ENCODE measurements at places on chromosomes 2 and 18.

DNA sequence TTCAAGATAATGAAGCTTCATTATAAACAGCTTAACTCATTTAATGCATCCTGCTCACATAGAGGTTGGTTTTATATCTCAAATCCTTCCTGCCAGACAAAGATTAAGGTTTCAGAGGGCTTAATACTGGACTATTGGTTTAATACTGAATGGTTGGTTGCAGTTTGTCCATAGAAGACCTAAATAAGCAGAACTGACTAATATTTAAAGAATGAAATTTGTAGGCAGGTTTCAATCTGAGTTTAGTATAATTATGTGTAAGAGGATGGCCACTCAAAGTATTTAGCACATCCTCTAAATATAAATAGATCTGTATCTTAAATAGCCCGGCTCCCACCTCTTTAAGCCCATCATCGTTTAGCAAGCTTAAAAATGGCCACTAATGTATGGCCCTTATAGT lies 92.5 kb downstream of the EPB41L5 start:
- no peak for DNase-seq

DNA sequence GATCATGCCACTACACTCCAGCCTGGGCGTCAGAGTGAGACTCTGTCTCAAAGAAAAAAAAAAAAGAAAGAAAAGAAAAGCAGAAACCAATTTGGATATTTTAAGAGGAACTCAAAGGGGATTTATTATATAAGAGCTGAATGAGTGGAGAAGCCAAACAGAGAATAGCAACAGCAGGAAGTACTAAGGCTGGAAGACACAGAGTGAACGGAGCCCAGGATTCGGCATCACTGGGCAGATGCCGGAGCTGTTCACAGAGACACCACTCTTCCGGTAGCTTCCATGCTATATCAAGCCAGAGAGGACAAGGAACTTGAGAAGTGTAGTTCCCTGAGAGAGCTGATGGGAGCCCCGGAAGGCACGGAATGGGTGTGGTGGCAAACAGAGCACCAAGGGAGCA lies 47.0 kb upstream of the CABLES1 start:
- DNase-seq = no peak

DNA sequence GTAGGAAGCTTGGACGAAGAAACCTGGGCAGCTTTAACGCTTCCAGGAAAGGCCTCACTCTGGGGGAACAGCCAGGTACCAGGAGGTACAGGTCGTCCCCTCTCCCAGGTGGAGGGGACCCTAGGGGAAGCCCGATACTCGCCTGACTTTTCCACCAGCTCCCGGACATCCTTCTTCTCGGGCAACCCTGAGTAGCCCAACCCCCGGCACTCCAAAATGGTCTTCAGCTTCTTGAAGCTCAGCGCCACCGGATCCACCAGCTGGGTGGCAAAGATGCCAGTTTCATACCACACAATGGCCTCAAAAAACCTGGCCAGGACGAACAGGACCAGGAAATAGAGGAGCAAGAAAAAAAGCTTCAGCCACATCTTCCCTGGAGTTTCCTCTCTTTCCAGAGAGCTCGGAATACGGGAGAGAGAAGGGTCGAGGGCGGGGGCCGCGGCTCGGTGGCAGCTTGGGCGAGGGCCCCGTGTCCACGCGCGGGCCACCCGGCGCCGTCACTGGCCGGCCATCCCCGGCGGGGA lies 1.1 kb downstream of the RNF103 start:
- peak; percentile 21 for DNase-seq

GRCh38 chr2:50720697-50721315 lies 311.1 kb downstream of the NRXN1 start:
- peak; percentile 54 for DNase-seq

DNA sequence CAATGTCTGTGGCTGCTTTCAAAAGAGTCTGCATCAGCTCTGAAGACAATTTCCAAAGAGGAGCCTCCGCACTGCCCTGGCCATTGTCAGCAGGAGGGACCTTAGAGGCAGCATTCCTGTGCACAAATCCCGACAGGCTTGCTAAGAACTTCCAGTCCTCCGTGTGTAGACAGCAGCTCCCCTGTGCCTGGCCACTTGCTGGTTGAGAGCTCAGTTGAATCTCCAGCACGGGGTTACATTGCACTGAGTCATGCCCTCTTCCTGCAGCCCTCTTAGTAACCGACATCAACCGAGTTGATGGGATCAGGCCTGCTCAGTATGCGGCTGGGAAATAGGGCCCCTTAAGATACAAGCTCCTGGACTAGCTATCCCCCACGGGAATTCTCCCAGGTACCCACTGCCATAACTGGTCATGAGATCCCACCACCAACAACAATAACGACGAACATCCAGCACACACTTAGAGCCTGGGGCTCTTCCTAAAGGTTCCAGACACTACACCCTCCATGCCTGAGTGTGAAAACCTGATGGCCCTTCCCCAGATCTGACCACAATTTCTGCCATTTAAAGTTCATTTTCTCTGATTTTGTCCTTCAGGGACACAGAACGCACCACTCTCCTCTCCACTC lies 12.0 kb downstream of the ATP6V1B1 start:
- DNase-seq = no peak

GRCh38 chr18:5746844-5747243 lies 148.5 kb downstream of the TMEM200C start:
- DNase-seq = peak; percentile 18

DNA sequence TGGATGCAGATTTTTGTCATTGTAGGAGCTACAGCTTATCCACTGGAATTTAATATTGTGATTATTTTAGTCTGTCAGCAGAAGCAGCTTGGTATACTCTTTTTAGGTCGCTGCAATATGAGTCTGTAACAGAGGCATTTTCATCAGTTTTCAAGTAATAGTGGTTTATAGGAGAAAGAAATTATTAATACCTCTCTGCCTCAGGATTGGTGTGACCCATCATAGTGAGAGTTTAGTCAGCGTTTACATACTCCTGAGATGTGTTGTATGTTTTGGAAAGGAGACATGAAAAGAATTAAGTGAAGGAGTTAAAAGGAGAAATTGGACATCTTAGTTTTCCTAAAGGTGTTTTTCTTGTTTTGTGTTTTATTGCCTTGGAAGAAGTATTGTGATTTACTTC lies 189.8 kb downstream of the GULP1 start:
- no peak for DNase-seq

- DNase-seq = no peak
These were observed 2.0 kb upstream of the CHRND start for GRCh38 chr2:232523682-232524597.

DNA sequence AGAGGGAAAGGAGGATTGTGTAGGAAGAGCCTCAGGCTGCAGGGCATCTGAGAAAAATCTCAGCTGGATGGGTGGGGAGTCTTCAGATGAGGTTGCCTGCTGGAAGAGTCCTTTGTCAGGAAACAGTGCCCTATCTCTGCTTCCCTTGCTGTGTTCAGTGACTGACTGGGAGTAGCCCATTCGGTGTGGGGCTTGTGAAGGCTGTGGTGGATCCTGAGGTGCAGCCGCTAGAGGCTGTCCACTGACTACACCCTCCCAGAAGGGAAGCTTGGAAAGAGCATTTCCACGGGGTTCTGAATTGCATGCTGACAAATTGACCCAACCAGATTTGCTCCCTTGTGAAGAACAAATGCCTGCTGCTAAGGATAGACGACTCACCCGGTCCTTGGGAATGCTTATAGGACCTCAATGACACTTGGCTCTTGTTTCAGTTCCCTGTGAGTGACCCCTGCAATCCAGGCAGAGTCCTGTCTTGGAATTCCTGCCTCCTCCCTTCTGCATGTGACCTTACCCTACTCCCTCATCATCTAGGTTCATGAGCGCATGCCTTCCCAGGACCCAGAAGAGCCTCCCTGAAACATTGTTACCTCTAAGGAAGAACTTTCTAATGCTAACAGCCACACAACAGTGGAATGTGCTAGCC lies 109.7 kb upstream of the FAM136A start:
- DNase-seq = no peak

- no peak for DNase-seq
These were observed 11.4 kb downstream of the ID2 start for GRCh38 chr2:8693157-8693821.

GRCh38 chr2:120861576-120862191 lies 126.0 kb downstream of the GLI2 start:
- no peak for DNase-seq

- peak; percentile 51 for DNase-seq
These were observed 255.4 kb downstream of the ALPK2 start for GRCh38 chr18:58373481-58373880.

DNA sequence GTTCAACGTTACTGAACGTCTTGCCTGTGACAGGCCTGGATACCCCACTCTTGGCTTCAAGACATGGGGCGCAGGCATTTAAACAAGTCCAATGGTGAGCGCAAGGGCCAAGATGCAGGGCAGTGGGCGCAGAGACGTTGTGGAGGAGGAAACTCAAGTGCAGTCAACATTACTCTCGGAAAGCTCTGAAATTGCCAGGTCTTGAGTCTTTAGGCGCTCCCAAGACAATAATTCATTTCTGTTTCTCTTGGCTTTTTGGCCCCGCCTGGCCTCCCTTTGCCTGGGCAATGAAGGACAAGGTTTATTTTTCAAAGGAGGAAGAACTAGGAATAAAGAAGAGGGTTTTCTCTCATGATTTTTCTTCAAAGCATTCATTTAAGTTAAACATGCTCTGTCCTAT lies 13.3 kb upstream of the TMEM214 start:
- DNase-seq = no peak

- DNase-seq = no peak
These were observed 921.1 kb downstream of the SOCS6 start for GRCh38 chr18:71209944-71210343.

GRCh38 chr2:159439421-159439820 lies 152.9 kb upstream of the WDSUB1 start:
- no peak for DNase-seq

- peak; percentile 12 for DNase-seq
These were observed 479.7 kb downstream of the PARD3B start for GRCh38 chr2:205024822-205025518.

GRCh38 chr18:78295262-78295661 lies 684.4 kb upstream of the SALL3 start:
- no peak for DNase-seq

DNA sequence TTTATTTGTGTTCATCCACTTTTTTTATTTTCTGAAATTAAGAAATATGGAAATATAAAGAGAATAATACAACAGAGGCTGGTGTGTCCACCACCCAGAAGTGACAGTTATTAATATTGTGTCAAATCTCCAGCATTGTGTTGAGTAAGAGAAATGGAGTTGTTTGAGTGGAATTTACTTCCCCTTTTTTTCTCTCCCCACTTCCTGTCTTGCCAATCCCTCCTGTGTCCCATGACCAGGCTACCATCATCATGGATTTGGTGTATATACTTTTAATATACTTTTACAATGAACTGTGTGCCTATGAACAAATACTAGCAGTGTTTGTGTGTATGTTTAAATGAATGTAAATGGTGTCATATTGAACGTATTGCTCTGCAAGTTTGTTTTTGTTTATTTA lies 276.9 kb upstream of the SKOR2 start:
- no peak for DNase-seq

DNA sequence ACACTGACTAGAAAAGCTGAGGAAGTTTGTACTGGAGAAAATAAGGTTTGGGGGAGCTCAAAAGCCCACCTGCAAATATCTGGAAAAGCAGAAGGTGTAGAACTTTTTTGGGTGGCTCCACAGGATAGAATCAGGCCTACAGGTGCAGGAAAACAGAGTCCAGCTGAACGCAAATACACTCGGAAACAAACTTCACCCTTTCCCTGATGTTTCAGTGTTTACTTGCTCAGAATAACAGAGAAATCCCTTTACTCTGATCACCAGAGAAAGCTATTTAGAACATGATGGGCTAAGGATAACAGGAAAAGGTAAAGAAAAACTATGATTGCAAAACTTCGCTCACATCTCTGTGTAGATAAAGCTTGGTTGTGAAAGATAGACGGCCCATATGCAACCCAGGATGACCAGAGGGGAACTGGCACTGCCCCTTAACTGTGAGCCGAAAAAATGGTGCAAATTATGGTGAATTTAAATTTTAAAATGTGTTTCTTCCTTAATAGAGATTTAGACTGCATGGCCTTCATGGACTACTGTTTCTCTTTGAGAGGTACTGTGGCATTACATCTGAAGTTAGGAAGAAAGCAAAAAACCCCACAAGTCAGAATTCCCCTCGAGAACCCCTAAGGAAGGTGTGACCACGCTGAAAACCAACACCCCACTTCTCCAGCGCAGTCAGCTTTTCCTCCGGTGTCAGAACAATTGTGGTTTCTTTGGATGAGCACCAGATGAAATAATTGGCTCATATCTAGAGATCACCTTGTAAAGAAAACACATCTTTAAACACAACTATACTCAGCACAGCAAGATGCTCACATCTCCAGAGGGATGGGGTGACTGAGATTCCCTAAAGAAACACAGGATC lies 84.5 kb upstream of the TMEM247 start:
- DNase-seq = no peak

GRCh38 chr2:162342841-162343240 lies 1.1 kb upstream of the GCA start:
- no peak for DNase-seq

DNA sequence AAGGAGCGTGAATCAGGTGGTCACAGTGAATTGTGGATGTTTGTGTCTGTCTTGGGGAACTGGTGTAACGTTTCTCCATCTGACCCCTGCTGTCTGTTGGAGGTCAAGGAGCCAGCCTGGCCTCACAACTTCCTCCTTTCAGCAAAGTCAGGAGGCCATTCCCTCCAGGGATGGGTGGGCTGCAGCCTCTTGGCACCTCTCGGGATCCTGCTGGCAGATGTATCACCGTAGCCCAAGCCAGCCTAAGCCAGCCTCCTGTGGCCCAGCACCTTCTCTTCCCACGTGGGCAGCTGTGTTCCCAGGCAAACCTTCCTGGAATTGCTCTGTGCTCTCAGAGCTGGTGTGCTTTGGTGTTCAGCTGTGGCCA lies 30.5 kb downstream of the HPCAL1 start:
- DNase-seq = no peak

DNA sequence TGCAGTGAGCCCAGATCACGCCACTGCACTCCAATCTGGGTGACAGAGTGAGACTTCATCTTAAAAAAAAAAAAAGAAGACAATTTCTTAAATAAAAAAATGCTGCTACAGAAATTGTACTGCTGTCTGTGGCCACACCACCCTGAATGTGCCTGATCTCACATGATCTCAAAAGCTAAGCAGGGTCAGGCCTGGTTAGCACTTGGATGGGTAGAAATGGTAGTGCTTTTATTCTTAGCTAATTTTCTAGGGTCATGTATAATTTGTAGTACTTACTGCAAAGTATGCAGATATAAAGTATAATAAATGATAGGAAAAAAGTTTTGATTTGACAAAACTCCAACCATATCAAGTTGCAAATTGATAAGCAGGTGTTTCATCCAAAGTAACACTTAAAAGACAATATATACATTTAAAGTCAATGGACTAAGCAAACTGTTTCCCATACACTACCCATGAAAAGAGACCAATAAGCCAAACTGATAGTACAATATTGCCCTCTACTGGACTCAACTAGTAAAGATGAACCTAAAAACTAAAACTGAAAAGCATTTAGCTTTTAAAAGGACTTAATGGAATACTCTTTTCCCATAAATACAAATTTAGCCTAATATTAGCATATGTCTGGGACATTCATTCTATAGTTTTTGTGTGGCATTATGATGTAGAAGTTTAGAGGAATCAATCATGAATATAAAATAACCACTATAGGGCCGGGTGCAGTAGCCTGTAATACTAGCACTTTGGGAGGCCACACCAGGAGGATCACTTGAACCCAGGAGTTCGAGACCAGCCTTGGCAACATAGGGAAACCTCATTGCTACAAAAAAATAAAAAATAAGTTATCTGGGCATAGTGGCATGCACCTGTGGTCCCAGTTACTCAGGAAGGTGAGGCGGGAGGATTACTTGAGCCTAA lies 18.6 kb upstream of the PEX13 start:
- DNase-seq = peak; percentile 20

Data from DMS153 (cell line).